ENCODE measurements at places on chromosomes 1 and 21.
A peak's percentile ranks its signal among the peaks of the same experiment; 100 is the strongest.

- DNase-seq: no peak
Observed at GRCh38 chr1:211549092-211549711, 29.8 kb downstream of the SLC30A1 start.

DNA sequence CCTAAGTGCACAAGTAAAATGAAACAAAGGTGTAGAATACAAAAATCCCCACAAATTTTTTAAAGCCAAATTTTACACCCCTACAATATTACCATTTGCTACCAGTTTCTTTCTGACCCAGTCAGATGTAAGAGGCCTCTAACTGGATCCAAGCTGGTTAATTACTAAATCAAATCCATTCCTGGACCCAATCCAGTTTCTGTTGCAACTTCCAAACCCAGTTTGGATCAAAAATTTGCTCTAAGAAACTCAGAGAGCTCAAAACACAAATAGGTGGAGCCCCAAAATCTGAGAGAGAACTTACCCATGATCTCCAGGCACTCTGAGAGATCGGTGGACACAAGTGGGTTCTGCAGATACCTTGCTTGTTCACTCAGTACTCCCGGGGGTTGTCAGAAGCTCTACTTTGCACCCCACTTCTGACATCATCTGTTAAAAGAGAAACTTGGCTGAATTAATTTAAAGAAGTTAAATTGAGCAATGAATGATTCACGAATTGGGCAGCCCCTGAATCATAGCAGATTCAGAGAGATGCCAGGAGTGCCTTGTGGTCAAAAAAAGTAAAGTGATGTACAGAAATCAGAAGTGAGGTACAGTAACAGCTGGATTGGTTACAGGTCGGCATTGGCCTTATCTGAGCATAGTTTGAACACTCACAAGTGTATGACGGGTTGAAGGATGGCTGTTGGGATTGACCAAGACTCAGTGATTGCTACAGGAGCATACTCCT, 448.0 kb downstream of the KCNT2 start:
- DNase-seq: no peak

DNA sequence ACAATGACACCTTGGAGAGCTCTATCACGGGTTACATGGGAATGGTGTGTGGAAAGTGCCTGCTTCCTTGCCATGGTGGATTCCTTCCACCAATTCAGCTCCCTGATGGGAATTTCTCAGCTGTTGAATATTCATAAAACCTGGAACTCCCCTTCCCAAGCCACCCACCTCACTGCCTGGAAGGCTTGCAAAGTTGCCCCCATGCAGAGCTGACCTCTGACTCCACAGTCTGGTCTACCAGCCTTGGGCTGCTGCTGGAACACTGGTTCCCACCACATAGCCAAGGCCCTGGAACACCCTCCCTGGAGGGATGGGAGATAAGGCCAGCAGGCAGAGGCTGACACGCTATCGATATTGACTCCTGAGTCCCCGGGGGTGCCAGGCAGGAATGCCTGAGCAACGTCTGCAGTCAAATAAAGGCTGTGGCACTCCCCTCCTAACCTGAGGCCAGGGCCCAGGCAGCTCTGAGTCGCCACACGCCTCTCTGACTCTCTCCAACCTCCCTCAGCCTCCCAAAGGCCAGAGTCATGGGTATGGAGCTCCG, 8.8 kb downstream of the CCDC24 start:
- no peak for DNase-seq

GRCh38 chr21:25925064-25925800, 190.5 kb downstream of the GABPA start:
- no peak for DNase-seq

GRCh38 chr1:91217911-91218310, 186.7 kb downstream of the HFM1 start:
- DNase-seq: no peak

GRCh38 chr1:155126556-155127104, 1.0 kb upstream of the EFNA1 start:
- peak; percentile 94 for DNase-seq

GRCh38 chr1:106613068-106613467, 443.4 kb upstream of the PRMT6 start:
- DNase-seq: no peak

DNA sequence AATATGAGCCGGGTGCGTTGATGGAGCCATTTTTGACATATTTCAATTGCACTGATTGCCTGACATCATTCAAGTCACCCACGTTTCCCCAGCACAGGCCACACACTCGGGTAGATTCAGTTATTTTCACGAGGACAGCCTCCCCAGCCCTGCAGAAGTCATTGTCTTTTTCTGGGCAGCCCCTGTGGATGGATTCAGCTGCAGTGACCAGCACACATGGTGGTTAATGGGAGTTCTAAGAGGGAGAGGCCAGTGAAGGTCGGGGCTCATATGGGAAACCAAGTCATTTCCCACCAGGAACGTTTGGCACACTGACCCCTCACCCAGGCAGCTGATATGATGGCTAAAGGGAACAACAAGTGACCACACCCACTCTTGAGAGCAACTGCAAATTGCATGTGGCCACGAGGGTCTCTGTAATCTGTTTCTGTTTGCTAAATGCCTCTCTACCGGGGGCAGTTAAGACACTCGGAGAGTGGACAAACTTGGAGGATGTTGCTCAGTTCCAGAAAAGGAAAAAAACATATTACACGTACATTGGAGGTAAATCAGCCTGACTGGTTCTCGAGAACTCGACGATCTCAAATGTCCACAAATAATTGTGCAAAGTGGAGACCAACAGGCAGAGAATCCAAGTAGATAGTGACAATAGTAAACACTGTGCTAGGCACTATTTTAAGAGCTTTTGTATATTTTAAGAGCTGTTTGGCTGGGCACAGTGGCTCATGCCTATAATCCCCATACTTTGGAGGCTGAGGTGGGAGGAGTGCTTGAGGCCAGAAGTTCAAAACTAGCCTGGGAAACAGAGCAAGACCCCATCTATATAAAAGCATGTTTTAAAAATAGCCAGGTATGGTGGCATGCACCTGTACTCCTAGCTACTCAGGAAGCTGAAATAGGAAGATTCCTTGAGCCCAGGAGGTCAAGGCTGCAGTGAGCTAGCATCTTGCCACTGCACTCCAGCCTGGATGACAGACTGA, 167.2 kb upstream of the IRF2BP2 start:
- peak; percentile 33 for DNase-seq

DNA sequence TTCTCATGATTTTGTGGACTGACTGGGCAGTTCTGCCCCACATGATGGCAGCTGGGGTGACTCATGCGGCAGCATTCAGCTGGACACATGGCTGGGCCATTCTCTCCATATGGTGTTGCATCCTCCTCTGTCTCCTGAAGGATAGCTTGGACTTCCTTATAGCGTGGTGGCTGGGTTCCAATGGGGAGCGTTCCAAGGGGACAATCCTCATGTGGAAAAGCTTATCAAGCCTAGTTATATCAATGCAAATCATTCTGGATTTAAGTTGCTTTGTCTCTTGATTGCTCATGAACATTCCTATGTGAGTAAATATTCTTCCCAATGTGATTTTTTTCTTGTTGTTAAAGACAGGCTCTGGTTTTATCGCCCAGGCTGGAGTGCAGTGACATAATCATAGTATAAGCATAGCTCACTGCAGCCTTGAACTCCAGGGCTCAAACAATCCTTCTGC, 13.2 kb upstream of the SLC2A1 start:
- peak; percentile 87 for DNase-seq

- no peak for DNase-seq
Observed at GRCh38 chr1:95927061-95927460, 693.1 kb downstream of the RWDD3 start.

GRCh38 chr1:229229137-229229720, 41.7 kb upstream of the RAB4A start:
- DNase-seq: peak; percentile 92

DNA sequence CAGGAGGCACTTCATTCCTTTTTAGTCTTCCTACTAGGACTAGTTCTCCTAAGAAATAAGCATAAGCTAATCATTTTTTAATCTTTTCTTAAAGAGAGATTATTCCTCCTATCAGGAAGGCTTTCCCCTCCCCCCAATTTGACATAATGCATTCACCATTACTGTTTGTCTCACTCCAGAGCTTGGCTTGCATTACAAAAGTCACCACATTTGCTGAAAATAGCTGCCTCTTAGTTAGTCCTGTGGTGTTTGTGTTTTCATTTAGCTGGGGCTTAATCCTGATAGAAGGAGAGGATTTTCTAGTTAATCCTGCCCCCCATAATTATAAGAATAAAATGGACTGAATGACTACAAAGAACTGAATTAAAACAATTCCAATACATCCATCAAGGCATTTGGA, 307.1 kb upstream of the RRP15 start:
- no peak for DNase-seq
